ENCODE measurements at places on chromosomes 13 and 19. TPM values are rescaled to one million over a fixed set of nuclear protein-coding genes. Genes with fewer than 3 reads are reported as not detected.
A peak's percentile ranks its signal among the peaks of the same experiment; 100 is the strongest.

DNA sequence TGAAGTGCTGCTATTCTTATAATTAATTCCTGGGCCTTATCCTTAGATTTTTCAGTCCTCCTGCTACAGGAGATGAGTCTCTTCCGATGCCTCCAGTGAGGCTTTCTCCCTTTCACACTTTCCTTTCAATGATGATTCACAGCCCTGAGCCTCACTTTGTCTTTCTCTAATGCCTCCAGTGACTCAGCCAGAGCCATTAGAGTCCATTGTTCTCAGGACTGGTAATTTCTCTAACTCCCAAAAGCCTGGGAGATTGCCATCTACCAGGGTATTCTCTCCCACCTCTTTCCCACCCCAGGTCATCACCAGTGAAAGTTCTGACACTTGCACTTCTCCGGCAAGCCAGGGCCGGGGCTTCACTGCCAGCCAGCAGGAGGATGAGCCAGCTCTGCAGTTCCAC is 49.6 kb upstream of the ARGLU1 start:
- H3K27ac ChIP-seq = no peak overlapping the region
- no peak overlapping the region for H3K4me3 ChIP-seq
- H3K27me3 ChIP-seq = peaks cover 23% of the 10 kb centered on the region
- DNase-seq = peak; percentile 78
- H3K36me3 ChIP-seq = no peaks in the 10 kb centered on the region

DNA sequence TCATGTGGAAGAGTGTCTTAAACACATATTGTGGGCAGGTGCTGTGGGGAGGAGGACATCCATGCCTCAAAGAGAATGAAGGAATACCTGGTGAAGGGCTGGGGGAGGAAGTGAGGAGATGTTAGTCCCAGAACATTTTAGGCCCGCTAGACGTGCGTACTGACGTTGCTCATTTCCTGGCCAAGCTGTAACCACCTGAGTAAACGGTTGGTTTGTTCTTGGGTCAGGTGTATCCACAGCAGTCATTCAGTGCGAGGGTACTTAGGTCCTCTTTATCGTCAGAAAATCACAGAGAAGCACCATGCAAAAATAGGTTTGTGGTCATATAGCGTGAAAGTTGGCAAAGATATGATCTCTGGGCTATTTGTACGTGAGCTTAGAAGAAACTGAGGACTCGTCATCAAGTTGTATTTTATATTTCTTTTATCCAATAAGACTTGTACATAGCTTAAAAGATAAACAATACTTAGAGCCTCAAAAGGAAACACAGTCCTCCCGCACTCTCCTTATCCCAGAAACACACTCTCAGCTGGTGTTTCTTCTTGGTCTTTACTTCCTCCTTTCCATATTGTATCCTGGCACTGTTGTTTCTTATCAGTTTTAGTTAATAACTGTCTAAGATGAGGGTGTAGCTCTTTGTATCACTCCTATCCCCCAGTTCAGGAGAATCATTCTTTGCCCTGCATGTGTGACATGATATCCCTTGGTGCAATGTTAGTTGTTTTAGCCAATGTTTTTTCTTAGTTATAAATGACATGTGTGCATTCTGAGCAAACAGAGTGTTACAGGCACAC is 52.0 kb downstream of the ARHGEF7 start:
- H3K4me1 ChIP-seq = no peaks in the 10 kb centered on the region
- H3K27me3 ChIP-seq = no peaks in the 10 kb centered on the region
- H3K27ac ChIP-seq = no peak overlapping the region
- H3K4me3 ChIP-seq = no peak overlapping the region
- H3K36me3 ChIP-seq = no peaks in the 10 kb centered on the region

GRCh38 chr19:18781885-18782527 is 9.1 kb downstream of the COMP start:
- DNase-seq = no peak
- H3K27ac ChIP-seq = no peak overlapping the region
- no peak overlapping the region for H3K4me3 ChIP-seq
- H3K4me1 ChIP-seq = peaks cover 8% of the 10 kb centered on the region

DNA sequence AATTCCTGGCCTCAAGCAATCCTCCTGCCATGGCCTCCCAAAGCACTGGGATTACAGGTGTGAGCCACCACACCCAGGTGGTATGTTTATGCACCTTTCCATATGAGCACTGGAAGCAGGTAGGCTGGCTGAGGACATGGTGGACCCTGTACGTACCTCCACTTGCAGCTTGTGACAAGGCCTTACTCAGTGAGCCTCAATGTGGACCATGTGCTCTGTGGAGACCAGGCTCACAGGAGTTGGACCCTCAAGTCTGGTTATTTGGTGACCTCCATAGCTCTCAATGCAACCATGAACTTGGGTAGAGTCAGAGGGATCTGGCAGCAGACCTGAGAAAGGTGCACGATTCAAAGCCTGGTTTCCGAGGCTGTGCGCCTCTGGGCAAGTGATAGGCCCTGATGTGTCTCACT is 5.5 kb downstream of the ACP4 start:
- H3K4me1 ChIP-seq = peaks cover 19% of the 10 kb centered on the region
- H3K27me3 ChIP-seq = no peaks in the 10 kb centered on the region
- no peak overlapping the region for H3K4me3 ChIP-seq
- H3K36me3 ChIP-seq = peaks cover 48% of the 10 kb centered on the region
- H3K27ac ChIP-seq = no peak overlapping the region
- DNase-seq = no peak

DNA sequence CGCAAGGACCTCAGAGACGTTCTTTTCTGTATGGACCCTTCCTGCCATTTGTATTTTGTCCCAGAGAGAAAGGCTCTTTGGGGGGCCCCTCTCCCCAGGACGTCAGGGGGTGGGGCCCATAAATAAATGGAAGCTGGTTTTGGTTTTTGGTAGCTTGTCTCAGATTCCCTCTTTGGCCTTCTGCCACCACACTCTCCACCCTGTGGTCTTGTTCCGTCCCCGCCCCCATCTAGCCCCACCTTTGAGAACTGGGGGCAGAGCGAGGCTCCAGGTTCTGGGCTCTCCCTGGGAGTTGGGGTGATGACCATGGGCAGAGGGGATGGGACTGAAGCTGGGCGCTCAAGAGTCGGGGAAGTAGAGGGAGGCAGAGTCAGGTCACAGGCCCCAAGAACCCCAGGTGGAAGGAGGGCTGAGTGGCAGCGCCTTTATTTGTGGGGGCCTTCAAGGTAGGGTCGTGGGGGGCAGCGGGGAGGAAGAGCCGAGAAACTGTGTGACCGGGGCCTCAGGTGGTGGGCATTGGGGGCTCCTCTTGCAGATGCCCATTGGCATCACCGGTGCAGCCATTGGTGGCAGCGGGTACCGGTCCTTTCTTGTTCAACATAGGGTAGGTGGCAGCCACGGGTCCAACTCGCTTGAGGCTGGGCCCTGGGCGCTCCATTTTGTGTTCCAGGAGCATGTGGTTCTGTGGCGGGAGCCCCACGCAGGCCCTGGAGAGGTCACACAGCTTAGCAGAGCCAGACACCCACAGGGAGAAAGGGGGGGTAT is 3.3 kb downstream of the ISYNA1 start:
- H3K4me3 ChIP-seq = peak overlapping the region; percentile 34
- H3K36me3 ChIP-seq = peaks cover 35% of the 10 kb centered on the region

GRCh38 chr19:7665076-7665475 is 3.8 kb upstream of the RETN start:
- no peaks in the 10 kb centered on the region for H3K4me1 ChIP-seq
- H3K27me3 ChIP-seq = no peaks in the 10 kb centered on the region
- DNase-seq = no peak

DNA sequence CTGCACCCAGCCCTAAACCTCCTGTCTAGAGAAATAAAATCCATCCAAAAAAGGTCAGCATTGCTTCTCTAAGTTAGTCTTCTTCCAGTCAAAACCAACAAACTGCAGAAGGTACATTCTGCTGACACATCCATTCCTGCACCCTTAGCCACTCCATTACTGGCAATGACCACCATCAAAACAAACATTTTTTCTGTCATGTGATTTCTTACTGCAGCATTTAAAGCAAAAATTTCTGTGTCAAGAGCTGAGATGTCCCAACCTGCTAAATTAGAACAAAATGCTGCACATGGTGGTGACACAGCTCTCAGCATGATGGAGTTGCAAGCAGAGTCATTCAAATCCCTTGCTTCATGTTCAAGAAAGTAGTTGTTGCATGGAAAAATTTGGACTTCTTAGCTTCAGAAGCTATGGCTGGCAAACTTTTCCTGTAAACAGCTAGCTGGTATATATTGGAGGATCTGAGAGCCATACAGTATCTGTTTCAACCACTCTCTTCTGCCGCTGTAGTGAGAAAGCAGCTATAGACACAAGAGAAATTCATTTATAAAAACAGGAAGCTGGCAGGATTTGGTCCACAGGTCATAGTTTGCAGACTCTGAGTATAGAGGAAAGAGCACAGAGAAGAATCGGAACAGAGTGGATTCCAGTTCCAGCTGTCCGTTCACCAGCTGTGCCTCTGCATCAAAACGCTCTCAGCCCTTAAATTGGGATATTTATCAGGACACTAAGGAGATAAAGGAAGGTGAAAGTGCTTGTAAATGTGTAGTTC is 17.4 kb downstream of the RUBCNL start:
- no peak overlapping the region for H3K4me3 ChIP-seq
- H3K27ac ChIP-seq = peak overlapping the region; percentile 45
- H3K4me1 ChIP-seq = peaks cover 35% of the 10 kb centered on the region
- DNase-seq = no peak
- peaks cover 80% of the 10 kb centered on the region for H3K36me3 ChIP-seq

- no peaks in the 10 kb centered on the region for H3K36me3 ChIP-seq
- no peak overlapping the region for H3K27ac ChIP-seq
- peaks cover 5% of the 10 kb centered on the region for H3K4me1 ChIP-seq
- no peak for DNase-seq
- H3K4me3 ChIP-seq = no peak overlapping the region
These were observed 177.1 kb downstream of the RGCC start for GRCh38 chr13:41634407-41634806.

GRCh38 chr19:4456476-4456842 is 1.1 kb downstream of the UBXN6 start:
- peak; percentile 76 for DNase-seq
- peaks cover 6% of the 10 kb centered on the region for H3K36me3 ChIP-seq
- peaks cover 13% of the 10 kb centered on the region for H3K4me1 ChIP-seq
- no peaks in the 10 kb centered on the region for H3K27me3 ChIP-seq
- H3K4me3 ChIP-seq = peak overlapping the region; percentile 77

- no peak overlapping the region for H3K27ac ChIP-seq
- DNase-seq = no peak
- no peaks in the 10 kb centered on the region for H3K36me3 ChIP-seq
- no peak overlapping the region for H3K4me3 ChIP-seq
- H3K4me1 ChIP-seq = peaks cover 8% of the 10 kb centered on the region
These were observed 1.3 kb downstream of the TSKS start for GRCh38 chr19:49761625-49762311.

Gene SLC10A2
- not detected for total RNA-seq

Gene KANK2
- total RNA-seq = 90.9 TPM

Gene ZNF8
- total RNA-seq = 12.5 TPM

Gene CASP14
- total RNA-seq = not detected

Gene PODNL1
- not detected for total RNA-seq

Gene C19orf73
- 1.7 TPM for total RNA-seq

Gene PABPC3
- not detected for total RNA-seq

Gene KLF2
- 1.9 TPM for total RNA-seq

Measured in A673 (cell line).